ENCODE measurements at places on chromosomes 6 and 20. TPM values are rescaled to one million over a fixed set of nuclear protein-coding genes. Genes with fewer than 3 reads are reported as not detected.

PTCRA gene
- not detected for polyA plus RNA-seq

KCNQ2 gene
- polyA plus RNA-seq, result 1.6 TPM

KCNG1 gene
- polyA plus RNA-seq, result 0.30 TPM

SLPI gene
- polyA plus RNA-seq, result 77.8 TPM

FAM209B gene
- 0.42 TPM for polyA plus RNA-seq

CHRNA4 gene
- not detected for polyA plus RNA-seq

EYA4 gene
- polyA plus RNA-seq, result 0.90 TPM

SYNDIG1 gene
- polyA plus RNA-seq, result not detected

MDC1 gene
- 7.8 TPM for polyA plus RNA-seq

C6orf132 gene
- 5.8 TPM for polyA plus RNA-seq

EDN1 gene
- polyA plus RNA-seq, result 5.8 TPM

RIN2 gene
- polyA plus RNA-seq, result 8.7 TPM

MOG gene
- not detected for polyA plus RNA-seq

DEFB132 gene
- polyA plus RNA-seq, result 1.9 TPM

MTFR2 gene
- polyA plus RNA-seq, result 0.38 TPM

POU3F2 gene
- polyA plus RNA-seq, result not detected

ACOT8 gene
- 28.5 TPM for polyA plus RNA-seq

DUSP15 gene
- 1.5 TPM for polyA plus RNA-seq

CLPSL1 gene
- polyA plus RNA-seq, result not detected

KCNK16 gene
- polyA plus RNA-seq, result 5.0 TPM

DNMT3B gene
- polyA plus RNA-seq, result 0.42 TPM

LKAAEAR1 gene
- 0.64 TPM for polyA plus RNA-seq

CRISP2 gene
- not detected for polyA plus RNA-seq

DDRGK1 gene
- 94.9 TPM for polyA plus RNA-seq

SUPT3H gene
- polyA plus RNA-seq, result 6.6 TPM

HLA-DQB1 gene
- 73.5 TPM for polyA plus RNA-seq

C20orf96 gene
- polyA plus RNA-seq, result 3.4 TPM

SIRPB1 gene
- 3.5 TPM for polyA plus RNA-seq

CCN6 gene
- not detected for polyA plus RNA-seq

CAP2 gene
- 4.7 TPM for polyA plus RNA-seq

RIPPLY2 gene
- 0.07 TPM for polyA plus RNA-seq

All from adipose tissue (tissue), 3 donors.